ENCODE measurements at places on chromosomes 5 and 9.

DNA sequence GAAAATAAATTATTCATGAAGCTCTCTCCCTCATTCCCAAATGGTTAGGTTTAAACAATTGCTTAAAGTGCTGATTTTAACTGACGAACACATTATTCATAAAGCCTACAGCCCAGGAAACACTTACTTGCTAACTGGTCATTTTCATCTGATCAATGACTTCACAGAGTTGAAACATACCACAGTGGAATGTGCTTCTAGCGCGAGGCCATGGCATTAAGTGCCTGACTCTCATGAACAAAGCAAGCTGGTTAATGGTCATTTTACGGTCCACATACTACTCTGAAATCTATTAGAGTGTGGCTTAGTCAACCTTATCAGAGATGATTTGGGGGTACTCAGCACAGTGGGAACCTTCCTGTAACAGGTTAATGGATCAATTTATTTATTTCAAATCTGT lies 114.6 kb downstream of the MED27 start:
- DNase-seq: no peak

- DNase-seq: no peak
These were observed 12.9 kb downstream of the MACROH2A1 start for GRCh38 chr5:135386096-135386495.

- DNase-seq: peak; percentile 3
These were observed 35.3 kb upstream of the SMIM23 start for GRCh38 chr5:171750311-171750788.

DNA sequence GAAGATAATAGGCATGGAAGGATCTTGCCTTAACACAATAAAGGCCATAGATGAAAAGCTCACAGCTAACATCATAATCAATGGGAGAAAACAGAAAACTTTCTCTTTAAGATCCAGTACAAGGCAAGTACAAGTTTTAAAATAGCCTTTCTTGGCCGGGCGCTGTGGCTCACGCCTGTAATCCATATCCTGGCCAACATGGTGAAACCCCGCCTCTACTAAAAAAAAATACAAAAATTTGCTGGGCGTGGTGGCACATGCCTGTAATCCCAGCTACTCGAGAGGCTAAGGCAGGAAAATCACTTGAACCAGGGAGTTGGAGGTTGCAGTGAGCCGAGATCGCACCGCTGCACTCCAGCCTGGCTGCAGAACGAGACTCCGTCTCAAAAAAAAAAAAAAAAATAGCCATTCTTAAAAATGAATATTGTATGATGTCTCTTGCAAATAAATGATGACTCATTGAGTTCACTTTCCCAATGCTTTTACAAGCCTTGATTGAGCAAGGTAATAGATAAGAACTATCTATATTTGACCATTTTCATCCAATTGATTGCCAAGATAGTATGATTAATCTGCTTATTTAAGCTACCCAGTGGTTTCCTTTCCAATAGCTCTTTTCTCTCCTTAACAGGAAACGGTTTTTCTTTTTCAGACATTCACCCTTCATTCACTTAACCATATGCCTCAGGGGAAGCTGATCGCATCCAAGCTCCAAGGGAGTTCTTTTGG lies 15.8 kb downstream of the CCDC152 start:
- DNase-seq: no peak

GRCh38 chr5:178279723-178280438 lies 47.3 kb upstream of the PHYKPL start:
- peak; percentile 61 for DNase-seq

- DNase-seq: no peak
These were observed 349.9 kb upstream of the CDH6 start for GRCh38 chr5:30843541-30843940.

DNA sequence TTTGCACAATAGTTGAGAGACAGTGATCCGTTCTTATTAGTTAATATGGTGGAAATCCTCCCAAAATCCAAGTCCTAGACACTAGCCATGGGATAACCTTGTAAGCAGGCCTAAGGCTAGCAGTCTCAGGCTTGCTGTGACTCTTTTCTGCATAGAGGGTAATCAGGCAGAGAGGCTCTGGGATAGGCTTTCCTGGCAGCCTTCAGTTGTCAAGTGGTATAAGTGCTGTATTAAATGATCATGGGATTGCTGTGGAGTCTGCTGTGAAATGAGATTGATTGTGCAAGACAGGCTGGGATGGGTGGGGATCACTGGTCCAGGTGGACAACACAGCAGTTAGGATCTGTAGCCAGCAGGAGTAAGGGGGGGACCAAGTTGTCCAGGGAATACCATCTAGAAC lies 416.4 kb downstream of the TLE4 start:
- no peak for DNase-seq

- no peak for DNase-seq
These were observed 66.8 kb downstream of the FOXD1 start for GRCh38 chr5:73381590-73382400.

GRCh38 chr9:4549751-4550295 lies 59.6 kb downstream of the SLC1A1 start:
- DNase-seq: no peak

DNA sequence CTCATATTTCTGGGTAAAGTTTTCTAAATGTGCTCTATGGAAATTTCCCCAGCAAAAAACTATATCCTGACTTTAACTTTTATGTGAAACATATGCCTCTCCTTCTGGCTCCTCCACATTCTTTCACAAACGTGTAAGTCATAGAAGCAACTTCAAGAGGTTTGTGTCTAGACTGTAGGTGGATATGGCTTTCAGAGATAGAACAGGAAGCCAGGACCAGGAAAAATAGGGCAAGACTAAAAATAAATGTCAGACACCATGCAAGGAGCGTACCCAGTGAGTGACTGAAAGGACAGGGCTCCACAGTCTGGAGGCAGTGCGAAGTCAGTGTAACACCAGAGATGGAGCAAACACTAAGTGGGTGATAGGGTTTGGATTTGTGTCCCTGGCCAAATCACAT lies 240.7 kb downstream of the COX7C start:
- DNase-seq: no peak

- no peak for DNase-seq
These were observed 512 bp downstream of the PLK2 start for GRCh38 chr5:58459146-58460001.

DNA sequence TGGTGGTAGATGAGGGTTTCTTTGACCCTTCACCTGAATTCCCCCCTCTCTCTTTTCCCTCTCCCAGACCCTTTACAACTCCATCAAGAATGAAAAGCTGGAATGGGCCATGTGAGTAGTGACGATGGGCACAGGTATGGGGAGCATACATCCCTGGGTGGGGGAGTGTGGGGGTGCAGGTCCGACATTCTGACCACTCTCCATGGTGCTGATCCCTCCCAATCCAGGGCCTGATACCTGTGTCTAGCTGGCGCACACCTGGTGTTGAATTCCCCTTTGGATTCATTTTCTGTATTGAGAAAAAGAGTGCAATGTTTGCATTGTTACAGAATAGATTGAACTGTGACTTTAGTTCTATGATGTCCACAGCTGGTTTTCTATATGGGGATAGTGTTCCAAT lies 40.0 kb downstream of the PSD2 start:
- DNase-seq: no peak

DNA sequence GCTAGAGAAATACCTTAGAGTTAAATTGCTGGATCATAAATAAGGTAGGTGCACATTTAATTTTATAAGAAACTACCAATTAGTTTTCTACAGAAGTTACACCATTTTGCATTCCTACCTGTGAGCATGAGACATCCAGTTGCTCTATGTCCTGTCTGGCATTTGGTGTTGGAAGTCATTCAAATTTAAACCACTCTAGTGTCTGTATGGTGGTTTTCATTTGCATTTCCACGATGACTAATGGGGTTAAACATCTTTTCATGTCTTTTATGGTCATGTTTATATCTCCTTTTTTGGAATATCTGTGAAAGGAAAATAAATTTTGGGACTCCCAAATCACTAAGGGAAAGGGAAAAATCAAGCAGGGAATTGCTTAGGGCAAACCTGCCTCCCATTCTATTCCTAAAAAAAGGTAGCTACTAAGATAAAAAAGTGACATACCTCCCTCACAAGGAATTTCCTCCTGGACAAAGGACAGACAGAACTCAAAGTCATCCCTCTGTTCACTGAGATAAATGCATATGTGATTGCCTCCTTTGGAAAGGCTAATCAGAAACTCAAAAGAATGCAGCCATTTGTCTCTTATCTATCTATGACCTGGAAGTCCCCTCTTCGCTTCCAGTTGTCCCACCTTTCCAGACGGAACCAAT lies 31.6 kb upstream of the ADCY2 start:
- DNase-seq: no peak

DNA sequence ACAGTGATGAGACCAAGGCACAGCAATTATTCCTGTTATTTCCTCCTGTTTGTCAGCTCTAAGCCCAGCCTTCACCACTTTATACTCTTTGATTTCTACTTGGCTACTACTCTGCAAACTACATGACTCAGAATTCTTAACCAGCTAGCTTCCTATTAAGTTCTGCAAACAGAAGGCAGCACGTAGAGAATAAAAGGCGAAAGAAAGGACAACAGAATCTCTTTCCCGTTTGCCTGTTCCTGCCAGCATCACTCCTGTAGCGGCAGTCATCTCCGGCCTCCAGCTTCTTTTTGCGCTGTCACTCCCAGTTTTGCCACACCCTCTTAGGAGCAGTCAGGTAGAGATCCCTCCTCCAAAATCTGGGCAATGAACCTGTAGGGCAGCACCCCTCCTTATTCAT lies 29.9 kb downstream of the DPYSL3 start:
- DNase-seq: no peak

DNA sequence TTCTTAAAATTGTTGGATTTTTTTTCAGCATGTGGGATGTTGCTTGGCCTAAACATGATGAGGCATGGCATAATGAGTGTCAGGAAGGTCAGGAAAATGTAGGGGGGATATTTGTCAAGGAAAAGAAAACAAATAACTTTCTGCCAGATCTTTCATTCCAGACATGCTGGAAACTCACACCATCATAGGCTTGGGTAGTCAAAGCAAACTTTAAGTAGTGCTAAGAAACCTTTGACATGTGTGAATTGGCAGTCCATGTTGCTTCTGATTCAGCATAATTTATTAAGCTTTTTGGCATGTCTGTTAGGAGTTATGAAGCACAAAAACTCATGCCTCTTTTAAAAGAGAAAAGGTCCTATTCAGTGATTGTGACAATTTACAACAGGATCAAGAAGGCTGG lies 61.3 kb upstream of the MTAP start:
- DNase-seq: no peak

DNA sequence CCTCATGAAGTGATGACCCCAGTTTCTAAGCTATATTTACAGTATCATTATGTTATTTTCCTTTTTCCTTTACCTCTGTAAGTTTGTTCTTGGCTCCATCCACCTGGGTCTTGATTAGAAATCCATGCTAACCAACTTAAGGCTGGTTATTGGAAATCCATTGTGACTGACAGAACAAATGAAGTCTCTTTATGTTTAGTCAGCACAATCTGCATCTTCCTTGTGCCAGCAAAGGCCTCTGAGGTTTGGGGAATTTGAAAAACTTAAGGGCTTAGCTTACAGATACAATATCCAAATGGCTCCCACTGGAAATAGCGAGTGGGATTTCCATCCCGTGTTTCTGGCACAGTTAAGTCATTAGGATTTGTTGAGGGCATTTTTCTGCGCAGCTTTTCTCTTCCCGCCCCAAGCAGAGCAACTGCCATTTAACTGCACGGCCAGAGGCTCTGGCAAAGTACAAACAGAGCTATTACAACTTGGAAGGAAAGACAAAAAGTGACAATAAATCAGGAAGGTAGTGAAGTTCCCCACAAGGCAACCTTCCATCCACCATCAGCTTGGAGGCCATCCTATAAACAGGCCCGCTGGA lies 64.2 kb downstream of the DCP2 start:
- no peak for DNase-seq

GRCh38 chr9:89892920-89893319 lies 288.1 kb downstream of the GADD45G start:
- no peak for DNase-seq

- DNase-seq: no peak
These were observed 516.1 kb downstream of the ANXA1 start for GRCh38 chr9:73667749-73668148.

GRCh38 chr9:29822458-29822857 lies 2249.2 kb upstream of the C9orf72 start:
- no peak for DNase-seq

- DNase-seq: no peak
These were observed 151.2 kb upstream of the WWC1 start for GRCh38 chr5:168140241-168140640.

DNA sequence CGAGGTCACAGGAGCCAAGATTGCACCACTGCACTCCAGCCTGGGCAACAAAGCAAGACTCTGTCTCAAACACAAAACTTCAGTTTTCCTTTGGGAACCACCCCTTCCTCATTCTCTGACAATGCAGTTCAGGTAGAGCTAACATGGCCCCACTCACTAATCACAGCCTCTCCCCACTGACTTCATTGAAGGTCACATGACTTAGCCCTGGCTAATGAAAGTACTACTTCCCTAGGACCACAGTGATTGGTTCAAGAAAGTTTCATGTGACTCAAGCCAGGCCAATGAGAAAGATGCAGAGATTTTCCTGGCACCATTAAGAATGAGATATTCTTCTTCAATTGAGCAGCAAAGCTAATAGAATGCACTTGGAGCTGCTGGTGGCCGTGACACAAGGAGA lies 67.2 kb upstream of the GPBP1 start:
- DNase-seq: no peak

DNA sequence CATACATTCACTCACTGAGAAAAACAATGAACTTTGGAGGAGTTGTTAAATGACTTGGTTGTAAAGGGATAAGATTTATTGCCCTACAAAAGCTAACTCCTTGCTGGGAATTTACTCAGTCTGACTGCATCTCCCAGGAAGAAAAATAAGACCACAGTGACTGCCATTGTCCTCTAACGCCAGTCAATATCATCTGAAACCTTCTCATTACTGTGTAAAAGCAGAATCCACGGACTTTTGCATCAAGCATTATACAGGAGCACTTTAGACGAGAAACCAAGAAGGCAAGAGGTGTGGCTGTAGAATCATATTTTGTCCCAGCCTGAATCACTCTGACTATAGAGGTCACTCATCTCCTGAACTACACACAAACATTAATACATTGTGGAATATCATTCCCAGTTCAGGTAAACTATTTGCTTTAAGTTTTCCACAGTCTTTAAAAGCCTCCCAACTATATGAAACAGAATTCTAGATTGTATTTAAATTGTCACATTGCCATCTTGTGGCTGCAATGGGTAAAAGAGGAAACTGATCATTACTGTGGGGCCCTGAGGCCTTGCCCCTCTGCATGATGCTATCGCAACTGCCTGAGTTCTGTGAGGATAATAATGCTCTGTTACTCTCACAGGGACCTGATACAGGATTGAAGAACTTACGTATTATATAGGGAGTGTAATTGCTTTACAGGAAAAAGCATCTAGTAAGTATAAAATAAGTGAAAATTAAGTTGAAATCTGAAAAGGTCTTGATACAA lies 142.9 kb downstream of the SLCO4C1 start:
- no peak for DNase-seq

GRCh38 chr9:88926781-88927505 lies 64.3 kb upstream of the S1PR3 start:
- DNase-seq: no peak
